Subcutaneous adipose tissue (tissue), 4 donors: ENCODE measurements at places on chromosomes 7 and 10. TPM values are rescaled to one million over a fixed set of nuclear protein-coding genes. Genes with fewer than 3 reads are reported as not detected.

SLC12A9 gene
- total RNA-seq: 12.8 TPM

AUTS2 gene
- total RNA-seq: 31.3 TPM

PLEKHS1 gene
- total RNA-seq: not detected

CTNNA3 gene
- 0.38 TPM for total RNA-seq

MICU1 gene
- total RNA-seq: 35.0 TPM

FGFR2 gene
- 11.3 TPM for total RNA-seq

TMEM140 gene
- 73.8 TPM for total RNA-seq

AKR1C4 gene
- total RNA-seq: not detected

ZNF107 gene
- total RNA-seq: 4.3 TPM

SHTN1 gene
- total RNA-seq: 19.6 TPM

ACTL6B gene
- total RNA-seq: not detected

TUBAL3 gene
- not detected for total RNA-seq

CCDC136 gene
- 3.4 TPM for total RNA-seq

PSMC2 gene
- 116 TPM for total RNA-seq

ACBD5 gene
- 23.0 TPM for total RNA-seq

TLX1 gene
- total RNA-seq: not detected

ITGB1 gene
- total RNA-seq: 956 TPM

XRCC2 gene
- total RNA-seq: 1.0 TPM

COL17A1 gene
- total RNA-seq: 0.19 TPM

UBE2D4 gene
- 39.0 TPM for total RNA-seq

TAS2R5 gene
- total RNA-seq: 4.1 TPM

GOLGA7B gene
- total RNA-seq: 3.2 TPM

NFE2L3 gene
- 11.1 TPM for total RNA-seq

WIPF3 gene
- 0.17 TPM for total RNA-seq

SAP25 gene
- 0.66 TPM for total RNA-seq

CYP2C19 gene
- not detected for total RNA-seq

MLXIPL gene
- 115 TPM for total RNA-seq

CLCN1 gene
- total RNA-seq: not detected

CCDC172 gene
- not detected for total RNA-seq

ATP6V0A4 gene
- total RNA-seq: not detected
